ENCODE measurements at places on chromosomes 12 and 14. TPM values are rescaled to one million over a fixed set of nuclear protein-coding genes. Genes with fewer than 3 reads are reported as not detected.

The ADAM21 gene
- not detected for total RNA-seq

The GZMH gene
- total RNA-seq = not detected

The HOXC9 gene
- total RNA-seq = 13.7 TPM

The BCL2L2 gene
- 15.2 TPM for total RNA-seq

The ZDHHC22 gene
- total RNA-seq = 0.20 TPM

The COL2A1 gene
- not detected for total RNA-seq

The FAM222A gene
- 6.9 TPM for total RNA-seq
